Stimulated activated effector memory CD8-positive, alpha-beta T cell treated with anti-CD3 and anti-CD28 coated beads, Interleukin-12 subunit alpha, Interleukin-12 subunit beta, amount 100 ng/mL, for 72 hours (primary cell): ENCODE measurements at places on chromosomes 11 and 22.

DNA sequence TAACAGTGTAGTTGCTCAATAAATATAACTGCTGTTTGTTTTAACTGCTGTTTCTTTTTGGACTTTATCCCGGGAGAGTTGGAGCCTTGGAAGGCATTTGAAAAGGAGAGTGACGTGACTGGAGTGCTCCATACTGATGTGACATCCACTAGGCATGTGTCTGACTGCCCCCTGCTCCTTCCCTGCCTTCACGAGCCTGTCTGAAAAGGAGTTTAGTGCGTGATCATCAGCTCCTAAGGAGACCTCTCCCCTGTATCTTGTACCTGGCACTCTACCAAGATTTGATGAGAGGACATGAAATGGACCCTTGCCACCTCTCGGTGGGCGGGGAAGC is 22.9 kb downstream of the ZBTB16 start:
- no peak for DNase-seq

- no peak for DNase-seq
Measured at GRCh38 chr11:125313271-125314219, 149.0 kb downstream of the PKNOX2 start.

GRCh38 chr11:15726893-15727519 is 612.3 kb downstream of the INSC start:
- DNase-seq, result no peak

DNA sequence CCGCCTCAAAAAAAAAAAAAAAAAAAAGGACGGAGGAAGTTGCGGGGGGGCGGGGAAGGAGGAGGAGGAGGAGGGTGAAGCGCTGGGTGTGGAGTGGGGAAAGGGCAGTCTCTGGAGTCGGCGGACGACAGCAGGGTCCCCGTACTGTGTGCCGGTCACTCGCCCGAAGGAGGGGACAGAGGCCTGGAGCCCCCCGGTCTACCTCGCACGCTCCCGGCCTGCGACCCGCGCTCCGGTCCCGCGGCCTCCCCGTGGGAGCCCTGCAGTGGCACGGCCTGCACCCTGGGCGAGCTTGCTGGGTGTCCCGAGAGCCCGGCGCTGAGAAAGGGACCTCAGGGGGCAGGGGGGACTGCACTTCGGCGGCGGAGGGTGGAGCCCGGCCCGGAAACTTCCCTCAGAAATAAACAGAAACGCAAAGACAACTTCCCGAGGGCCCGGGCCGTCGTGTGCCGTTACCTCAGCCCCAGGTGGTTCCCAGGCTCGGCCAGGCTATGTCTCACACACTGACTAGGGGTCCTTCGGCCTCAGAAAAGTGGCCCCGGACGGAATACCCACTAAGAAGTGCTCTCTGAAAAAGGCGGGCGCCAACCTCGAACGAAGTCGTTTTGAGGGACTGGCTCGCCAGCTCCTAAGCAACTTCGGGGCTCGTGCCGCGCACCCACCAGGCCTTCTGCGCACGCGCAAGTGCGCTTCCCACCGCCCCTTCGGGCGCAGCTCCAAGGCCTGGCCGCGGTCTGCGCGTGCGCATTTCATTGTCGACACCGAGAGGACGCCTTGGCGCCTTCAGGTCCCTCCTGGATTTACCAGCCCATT is at the start of gene MAJIN:
MAJIN (minus strand) TSS at position 688 of the 813 bp plus-strand sequence. CDS start 12,703 bp downstream, outside the sequence.
- DNase-seq, result peak; percentile 74

- peak; percentile 92 for DNase-seq
Measured at GRCh38 chr11:45354976-45355705, 69.0 kb upstream of the SYT13 start.

DNA sequence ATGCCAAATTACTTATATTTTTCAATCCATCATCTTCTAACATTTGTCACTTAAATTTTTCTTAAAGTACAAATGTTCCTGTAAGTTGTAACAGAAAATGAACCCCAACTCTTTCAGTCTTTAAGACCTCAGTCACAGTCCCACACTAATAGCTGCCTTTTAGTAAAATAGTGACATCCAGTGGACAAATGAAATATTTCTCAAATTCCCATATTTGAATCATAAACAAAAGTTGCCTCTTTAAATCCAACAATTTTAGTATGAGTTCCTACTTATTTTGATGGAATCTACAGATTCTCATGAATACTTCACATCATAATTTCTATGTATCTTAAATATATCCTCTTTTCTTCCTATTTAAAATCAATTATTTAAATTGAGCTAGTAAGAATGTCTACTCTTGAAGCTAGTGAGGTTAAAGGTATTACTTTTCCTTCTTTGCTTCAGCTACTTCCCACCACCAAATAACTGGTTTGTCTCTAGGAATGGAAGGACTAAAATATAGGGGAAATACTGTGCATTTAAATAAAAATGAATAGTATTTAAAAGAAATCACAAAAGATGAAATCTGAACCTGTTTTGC is 9.2 kb downstream of the LIN7C start:
- DNase-seq, result no peak

DNA sequence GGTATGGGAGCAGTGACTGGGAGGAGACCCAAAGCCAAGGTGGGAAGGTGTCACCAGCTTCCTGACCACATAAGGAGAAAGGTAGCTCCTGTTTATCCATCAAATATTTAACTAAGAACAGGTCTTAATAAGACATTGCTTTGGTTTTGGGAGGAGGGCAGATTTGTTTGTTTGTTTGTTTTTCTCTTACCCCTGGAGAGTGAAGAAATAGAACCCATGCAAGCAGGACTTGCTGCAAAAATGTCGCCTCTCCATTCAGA is 26.2 kb upstream of the CD44 start:
- DNase-seq, result no peak

DNA sequence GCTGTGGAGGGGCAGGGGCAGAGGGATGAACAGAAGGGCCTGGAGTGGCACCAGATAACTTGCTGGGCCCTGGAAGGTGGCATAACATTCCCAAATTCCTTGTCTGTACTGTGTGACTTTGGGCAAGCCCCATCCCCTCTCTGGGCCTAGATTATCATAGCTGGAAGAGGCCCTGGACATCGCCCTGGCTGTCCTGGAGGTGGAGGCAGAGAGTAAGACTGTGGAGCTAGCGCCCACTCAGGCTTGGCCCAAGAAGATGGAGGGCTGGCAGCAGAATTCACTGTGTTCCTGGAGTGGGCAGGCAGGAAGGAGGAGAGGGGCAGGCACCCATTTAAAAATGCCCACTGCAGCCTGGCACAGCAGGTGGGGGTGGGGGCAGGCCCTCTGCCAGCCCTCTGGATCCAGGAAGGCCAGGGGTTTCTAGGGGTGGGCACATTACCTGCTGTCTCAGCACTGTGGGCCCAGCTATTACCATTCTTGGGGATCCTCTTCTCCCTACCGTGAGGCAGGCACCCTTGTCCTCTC is 22.6 kb downstream of the ARHGEF17 start:
- no peak for DNase-seq

GRCh38 chr11:96036863-96037262 is 113.0 kb upstream of the MTMR2 start:
- no peak for DNase-seq

DNA sequence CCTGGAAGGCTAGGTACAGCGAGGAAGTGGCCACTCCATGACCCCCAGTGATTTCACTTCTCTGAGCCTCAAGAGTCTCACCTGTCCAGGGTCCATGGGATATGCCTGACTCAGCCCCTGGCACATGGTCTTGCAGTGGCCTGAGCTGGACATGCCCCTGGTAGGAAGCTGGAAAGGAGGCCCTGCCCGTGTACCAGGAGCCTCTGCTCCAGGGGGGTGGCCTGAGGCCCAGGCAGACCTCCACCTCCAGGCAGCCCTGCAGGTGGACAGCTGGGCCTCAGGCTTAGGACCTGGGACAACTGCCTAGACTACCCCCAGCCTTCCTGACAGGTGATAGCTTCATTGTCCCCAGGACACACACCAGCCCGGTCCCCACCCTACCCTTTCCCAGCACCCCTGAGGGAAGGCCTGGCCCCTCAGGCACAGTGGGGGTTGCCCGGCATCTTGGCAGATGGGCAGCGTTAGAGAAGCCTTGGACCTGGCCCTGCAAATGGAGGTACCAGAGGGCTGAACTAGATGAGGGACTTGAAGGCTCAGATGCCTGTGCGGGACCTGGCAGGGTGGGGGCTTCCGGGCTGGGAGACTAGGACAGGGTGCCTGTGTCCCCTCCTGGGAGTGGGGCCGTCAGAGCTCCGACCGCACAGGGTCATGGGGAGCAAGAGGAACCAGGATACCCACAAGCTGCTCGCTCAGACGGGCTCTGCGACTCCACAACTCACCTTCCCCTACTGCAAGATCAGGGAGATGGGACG is 53.6 kb downstream of the CDKN1C start:
- DNase-seq, result no peak

DNA sequence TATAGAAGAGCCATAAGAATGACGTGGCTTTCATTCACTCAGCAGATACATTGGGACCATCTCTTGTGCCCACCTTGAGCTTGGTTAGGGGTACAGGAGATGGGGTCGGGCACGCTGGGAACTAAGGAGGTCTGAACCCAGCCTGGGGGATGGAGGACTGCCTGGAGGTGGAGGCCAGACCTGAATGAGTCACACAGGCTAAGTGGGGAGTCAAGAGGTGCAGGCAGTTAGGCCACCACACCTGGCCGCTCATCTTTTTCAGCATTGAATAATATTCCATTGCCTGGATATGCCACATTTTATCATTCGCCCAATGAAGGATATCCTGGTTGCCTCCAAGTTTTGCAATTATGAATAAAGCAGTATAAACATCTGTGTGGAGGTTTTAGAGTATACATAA is 3.8 kb upstream of the PPIL2 start:
- no peak for DNase-seq

- no peak for DNase-seq
Measured at GRCh38 chr22:30398685-30399680, 2.2 kb downstream of the SEC14L2 start.

- no peak for DNase-seq
Measured at GRCh38 chr11:10744206-10744605, 6.8 kb upstream of the CTR9 start.

- DNase-seq, result no peak
Measured at GRCh38 chr11:63599211-63600122, 14.8 kb downstream of the PLAAT3 start.

DNA sequence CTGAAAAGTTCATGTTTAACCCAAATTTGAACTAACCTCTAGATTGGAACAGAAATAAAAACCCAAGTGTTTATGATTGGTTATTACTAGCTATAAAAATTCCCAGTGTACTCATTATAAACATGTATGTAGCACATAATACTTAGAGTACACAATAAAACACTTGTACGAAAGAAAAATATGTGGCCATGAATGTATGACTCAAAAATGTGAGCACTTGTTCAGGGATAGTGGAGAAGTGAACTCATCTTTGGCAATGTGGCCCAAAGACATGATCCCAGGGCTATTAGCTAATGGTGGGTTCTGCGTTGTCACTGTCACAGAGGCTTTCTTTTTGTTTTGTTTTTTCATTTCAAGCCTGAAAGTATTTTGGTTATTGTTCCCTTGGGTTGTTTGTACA is 72.0 kb downstream of the PPFIBP2 start:
- DNase-seq, result no peak

GRCh38 chr11:77525455-77526091 is 51.7 kb upstream of the PAK1 start:
- no peak for DNase-seq

DNA sequence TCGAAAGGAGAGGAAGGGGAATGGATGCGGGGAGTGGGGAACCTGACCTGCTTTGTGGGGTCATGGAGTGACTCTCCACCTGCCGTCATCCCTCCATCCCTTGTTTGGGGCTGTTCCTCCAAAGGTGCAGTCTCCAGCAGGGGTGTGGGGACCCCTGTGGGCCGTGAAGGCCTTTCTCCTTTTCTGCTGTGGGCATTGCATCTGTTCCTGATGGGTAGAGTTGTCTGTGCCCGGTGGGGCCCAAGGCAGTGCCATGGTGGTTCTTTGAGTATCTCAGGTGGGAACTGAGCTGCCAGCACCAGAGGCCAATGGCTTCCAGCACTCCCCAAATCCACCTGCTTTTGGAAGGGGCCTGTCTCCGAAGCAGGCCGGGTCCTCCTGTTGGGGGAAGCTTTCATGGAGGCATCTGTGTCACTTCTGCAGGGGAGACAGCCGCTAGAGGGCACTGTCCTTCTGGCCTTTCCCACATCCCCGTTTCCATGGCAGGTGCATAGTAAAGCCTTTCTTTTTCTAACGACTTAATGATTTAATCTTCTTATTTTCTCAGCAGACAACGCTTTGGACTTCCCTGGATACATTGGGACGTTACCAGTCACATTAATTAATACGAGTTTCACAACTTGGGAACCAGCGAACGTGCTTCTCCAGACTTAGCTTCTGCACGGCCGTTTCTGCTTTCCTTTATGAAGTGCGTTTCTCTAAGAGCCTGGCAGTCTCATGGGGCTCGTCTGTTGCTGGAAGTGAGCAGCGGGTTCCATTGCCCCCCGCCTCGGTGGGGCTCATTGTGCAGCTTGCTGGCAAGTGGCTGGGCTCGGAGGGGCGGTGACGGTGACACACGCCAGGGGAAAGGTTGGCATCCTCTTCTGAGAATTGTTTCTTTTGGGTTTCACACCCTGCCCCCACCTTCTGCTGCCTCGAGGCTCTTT is 57.1 kb downstream of the PARVB start:
- DNase-seq, result peak; percentile 78

DNA sequence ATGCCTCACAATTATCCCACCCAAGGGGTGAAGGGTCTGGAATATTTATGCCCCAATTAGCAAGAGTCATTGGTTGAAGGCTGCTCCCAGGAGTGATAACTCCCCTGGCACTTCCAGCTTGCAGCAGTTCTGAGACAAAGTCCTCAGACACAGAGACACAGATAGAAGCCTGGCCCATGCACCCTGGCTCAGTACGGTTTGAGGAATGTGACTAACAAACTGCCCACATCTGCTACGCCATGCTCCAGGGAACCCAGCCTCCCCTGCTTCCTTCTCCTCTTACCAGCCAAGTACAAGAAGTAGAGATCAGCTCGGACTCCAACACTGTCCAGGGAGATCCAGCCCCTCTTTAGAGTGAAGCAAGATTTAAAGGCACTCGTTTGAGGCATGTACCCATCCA is 48.5 kb upstream of the BMAL1 start:
- DNase-seq, result no peak

DNA sequence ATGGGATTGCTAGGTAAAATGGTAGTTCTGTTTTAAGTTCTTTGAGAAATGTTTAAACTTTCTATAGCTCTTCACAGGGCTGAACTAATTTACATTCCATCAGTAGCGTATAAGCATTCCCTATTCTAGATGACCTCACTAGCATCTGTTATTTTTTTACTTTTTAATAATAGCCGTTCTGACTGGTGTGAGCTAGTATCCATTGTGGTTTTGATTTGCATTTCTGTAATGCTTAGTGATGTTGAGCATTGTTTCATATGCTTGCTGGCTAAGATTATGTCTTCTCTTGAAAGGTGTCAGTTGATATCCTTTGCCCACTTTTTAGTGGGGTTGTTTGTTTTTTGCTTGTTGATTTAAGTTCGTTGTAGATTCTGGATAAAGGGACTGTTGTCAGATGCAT is 35.9 kb downstream of the MMP27 start:
- no peak for DNase-seq

GRCh38 chr22:17159504-17159951 is 451 bp upstream of the HDHD5 start:
- peak; percentile 79 for DNase-seq
